Vagina (tissue), 2 donors: ENCODE measurements at places on chromosomes 1 and 21.

DNA sequence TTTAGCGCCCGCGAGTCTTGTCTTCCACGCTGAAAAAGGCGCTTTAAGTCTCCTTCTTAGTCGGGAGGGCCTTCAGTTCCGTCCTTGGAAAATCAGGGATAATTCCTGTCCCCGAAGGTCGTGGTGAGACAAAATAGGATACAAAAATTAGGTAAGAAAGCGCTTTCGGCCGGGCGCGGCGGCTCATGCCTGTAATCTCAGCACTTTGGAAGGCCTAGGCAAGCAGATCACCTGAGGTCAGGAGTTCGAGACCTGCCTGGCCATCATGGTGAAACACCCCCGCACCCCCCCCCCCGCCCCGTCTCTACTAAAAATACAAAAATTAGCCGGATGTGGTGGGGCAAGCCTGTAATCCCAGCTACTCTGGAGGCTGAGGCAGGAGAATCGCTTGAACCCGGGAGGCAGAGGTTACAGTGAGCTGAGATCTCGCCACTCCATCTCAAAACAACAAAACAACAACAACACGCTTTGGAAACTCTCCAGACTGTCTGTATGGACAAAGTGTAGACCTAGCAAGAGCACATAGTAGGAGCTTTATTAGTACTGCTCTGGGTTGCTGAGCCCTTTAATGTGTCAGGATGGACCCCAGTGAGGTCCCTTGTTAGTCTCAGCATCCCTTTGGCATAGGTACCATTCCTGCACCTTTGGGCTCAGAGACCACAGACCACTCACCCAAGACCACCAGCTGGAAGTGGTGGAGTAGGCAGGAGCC is 790 bp upstream of the TMEM54 start:
- DNase-seq = no peak

- DNase-seq = no peak
Measured at GRCh38 chr1:85577419-85578320, 2.9 kb upstream of the CCN1 start.

- no peak for DNase-seq
Measured at GRCh38 chr1:206921772-206922265, at the start of gene FCMR. Gene FCMR, minus strand, starts transcription at chr1:206921941. Its CDS starts 87 bp downstream, at chr1:206921854.

- no peak for DNase-seq
Measured at GRCh38 chr1:198622001-198622400, 16.8 kb upstream of the PTPRC start.

GRCh38 chr1:47753808-47754207 is 243.4 kb downstream of the TRABD2B start:
- no peak for DNase-seq

GRCh38 chr1:54323921-54324250 is 82.3 kb downstream of the SSBP3 start:
- no peak for DNase-seq

DNA sequence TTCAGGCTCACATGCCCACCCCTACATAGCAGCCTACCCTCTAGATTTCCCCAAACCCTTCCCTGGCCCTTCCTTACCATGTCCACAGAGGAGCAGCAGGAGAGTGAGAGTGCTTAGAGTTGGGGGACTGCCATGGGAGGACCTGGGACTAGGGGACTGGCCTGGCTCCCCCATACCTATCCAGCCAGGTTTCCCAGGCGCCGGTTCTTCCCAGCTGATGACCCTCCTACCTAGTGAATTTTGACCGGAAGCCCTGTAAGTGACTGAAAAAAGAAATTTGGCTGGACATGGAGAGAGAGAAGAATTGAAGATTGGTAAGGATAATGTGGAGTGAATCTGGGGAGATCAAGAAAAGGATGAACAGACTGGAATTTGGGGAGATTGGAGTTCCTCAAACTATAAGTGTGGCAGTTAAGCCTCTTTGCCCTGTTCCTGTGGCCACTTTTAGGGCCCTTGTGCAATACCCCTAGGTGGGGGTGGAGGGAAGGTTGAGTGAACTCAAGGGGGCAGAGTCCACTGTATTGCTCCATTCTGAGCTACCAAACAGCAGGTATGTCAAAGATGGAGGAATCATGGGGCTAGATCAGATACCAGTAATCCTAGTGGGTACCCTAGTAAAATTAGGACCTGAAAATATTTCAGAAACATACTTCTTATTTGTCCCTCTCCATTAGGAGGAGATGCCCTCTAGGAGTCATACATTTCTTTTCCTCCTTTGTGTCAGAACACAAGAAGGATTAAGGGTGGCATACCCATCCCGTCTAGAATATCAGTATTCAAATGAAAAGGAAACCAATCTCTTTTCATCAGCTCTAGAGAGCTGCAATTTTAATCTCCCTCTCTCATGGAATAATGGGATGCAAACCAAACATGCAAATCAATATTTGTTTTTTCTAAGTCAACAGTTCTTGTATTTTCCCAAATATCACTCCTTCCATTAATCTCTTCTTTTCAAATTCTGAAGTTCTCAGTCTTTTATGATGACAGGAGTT is 1.2 kb downstream of the HJV start:
- no peak for DNase-seq

- no peak for DNase-seq
Measured at GRCh38 chr1:30034105-30034626, 689.2 kb downstream of the MATN1 start.

GRCh38 chr1:233738396-233738795 is 124.5 kb downstream of the KCNK1 start:
- DNase-seq = no peak

DNA sequence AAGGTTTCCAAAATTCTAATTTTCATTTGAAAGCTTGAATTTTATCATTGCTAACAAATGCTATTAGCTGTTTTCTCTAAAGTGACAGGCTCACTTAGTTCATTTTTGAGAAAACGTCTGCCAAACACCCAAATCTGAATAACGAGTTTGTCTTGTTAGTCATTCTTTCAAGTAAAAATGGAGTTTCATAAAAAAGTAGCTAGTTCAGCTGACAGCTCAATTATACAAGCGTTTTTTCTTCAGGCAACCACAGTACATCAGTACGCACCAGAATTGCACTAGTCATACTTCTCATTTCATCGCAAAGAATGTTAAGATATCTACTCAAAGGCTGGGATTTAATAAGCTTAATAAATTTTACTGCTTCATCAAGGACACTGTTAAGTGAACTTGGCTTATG is 72.3 kb upstream of the SLFNL1 start:
- no peak for DNase-seq

DNA sequence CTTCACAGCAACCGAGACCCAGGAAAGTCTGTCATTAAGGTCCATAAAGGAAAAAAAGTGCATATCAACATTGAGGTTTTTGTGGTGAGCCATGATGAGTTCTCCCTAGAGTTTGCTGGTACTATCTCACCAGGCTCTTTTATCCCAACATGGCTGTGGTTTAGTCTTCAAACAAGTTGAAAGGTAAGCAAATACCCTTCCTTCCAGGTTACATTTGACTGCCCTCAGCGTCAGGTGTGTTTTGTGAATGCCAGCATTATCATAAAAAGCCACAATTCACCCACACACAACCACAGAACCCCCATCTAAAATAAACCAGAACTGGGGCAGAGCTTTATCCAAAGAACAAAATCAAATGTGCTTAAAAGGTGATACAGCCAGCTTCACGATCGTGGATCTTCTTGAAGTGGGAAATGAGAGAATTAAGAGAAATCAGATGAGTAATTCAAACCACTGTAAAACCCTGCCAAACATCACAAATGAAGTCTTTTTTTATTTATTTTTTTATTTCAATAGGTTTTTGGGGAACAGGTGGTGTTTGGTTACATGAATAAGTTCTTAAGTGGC is 64.7 kb downstream of the SETD4 start:
- DNase-seq = no peak

GRCh38 chr21:35559829-35560225 is 500.5 kb downstream of the SETD4 start:
- no peak for DNase-seq

DNA sequence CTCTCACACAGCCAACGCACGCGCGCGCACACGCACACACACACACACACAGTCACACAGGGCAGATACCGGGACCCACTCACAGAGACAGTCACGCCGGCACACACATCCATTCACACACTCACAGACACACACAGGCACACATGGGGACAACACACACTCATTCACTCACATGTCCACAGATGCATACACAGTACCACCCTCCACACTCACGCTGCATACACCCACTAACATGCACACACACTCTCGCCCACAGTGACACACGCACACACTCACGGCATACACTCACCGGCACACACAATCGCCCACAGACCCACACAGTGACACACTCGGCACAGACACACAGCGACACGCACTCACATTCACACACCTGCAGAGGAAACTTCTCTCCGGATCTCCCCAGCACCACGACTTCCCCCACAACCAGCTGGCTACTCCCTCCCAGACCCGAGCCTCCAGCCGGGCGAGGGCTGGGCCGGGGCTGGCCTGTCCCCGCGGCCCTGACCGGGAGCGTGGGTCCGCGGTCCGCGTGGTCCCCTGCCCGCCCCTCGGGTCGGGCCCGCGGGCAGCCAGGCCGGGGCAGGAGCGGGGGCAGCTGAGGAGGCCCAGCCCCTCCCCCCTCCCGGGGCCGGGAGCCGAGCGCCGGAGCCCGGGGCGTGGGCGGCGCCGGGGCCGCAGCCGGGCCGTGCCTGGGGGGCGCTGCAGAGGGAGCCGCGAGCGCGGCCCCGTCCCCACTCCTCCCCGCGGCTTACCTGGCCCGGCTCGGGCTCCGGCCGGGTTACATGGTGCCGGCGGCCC is 552 bp downstream of the DLGAP3 start:
- peak; percentile 32 for DNase-seq

DNA sequence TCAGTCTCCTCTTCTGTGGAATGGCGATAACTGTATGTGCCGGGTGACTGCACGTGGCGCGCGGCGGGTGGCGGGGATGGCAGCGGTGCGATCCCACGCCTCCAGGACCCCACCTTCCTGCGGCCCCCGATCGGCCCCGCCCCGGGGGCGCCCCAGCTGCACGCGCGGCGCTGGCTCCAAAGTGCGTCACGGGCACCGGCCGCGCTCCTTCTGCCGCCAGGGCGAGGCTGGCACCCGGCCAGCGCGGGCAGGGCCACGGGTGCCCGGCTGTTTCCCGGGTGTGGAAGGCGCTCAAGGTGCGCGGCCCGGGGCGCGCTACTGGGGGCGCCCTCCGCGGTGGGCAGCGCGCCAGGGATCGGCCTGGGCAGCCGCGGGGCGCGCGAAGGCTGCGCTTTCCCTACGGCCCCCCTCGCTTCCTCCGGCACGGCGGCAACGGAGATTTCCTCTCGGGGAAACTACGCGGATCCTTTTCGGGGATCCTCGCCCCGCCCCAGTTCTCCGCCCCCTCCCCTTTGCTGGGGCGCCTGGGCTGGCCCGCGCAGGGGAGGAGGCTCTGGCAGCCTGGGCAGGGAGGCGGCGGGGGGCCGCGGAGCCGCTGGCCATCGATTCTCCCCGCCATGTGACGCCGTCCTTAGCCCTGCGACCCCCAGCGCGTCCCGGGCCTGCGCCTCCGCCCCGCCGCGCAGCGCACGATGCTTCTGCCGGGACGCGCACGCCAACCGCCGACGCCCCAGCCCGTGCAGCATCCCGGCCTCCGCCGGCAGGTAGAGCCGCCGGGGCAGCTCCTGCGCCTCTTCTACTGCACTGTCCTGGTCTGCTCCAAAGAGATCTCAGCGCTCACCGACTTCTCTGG is at the start of gene EVA1C:
EVA1C (plus strand) TSS at position 545 of the 853 bp plus-strand sequence; CDS start at position 693, 148 bp downstream.
- DNase-seq = no peak

GRCh38 chr1:116208136-116208535 is 96.9 kb downstream of the MAB21L3 start:
- DNase-seq = no peak

DNA sequence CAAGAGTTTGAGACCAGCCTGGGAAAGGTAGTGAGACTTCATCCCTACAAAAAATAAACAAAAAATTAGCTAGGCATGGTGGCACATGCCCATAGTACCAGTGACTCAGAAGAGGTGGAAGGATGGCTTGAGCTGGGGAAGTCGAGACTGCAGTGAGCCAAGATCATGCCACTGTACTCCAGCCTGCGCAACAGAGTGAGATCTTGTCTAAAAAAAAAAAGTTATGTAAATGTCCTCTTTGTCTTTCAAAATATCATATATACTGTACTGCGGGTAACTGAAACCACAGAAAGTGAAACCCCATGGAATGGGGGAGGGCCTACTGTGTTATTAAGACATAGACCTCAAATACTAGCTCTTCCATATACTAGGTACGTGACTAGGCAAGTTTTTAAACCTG is 20.8 kb downstream of the ACADM start:
- DNase-seq = no peak

GRCh38 chr21:28867401-28867800 is 125.3 kb downstream of the LTN1 start:
- no peak for DNase-seq

DNA sequence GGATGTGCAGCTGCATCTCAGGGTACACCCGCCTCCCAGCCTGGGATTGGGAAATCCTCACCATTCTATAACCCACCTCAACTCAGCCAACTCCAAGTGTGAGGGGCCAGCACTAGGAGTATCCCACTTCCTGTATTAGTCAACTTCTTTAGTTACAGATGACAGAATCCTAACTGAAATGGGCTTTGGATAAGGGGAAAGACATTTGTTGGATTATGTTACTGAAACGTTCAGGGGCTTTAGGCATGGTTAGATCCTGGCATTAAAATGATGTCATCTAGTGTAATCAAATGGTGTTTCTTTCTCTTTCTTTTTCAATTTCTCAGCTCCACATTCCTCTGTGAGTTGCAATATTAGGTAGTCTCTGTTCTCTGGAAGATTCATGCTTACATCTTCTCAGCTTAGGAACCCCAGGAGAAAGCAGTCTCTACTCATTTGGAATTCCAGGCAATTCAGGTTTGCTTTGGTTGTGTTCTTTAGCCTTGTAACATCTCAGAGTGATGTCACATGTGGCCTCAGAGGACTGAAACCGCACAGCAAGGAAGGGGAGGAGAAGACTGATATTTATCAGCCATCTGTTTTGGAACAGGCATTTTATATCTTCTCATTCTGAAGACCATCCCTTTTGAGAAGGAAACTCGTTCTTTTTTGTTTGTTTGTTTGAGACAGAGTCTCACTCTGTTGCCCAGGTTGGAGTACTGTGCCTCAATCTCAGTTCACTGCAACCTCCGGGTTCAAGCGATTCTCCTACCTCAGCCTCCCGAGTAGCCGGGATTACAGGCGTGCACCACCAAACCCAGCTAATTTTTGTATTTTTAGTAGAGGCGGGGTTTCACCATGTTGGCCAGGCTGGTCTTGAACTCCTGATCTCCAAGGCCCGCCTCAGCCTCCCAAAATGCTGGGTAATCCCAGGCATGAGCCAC is 18.9 kb upstream of the TMEM54 start:
- DNase-seq = no peak

- no peak for DNase-seq
Measured at GRCh38 chr1:4150262-4150661, 250.2 kb upstream of the C1orf174 start.

DNA sequence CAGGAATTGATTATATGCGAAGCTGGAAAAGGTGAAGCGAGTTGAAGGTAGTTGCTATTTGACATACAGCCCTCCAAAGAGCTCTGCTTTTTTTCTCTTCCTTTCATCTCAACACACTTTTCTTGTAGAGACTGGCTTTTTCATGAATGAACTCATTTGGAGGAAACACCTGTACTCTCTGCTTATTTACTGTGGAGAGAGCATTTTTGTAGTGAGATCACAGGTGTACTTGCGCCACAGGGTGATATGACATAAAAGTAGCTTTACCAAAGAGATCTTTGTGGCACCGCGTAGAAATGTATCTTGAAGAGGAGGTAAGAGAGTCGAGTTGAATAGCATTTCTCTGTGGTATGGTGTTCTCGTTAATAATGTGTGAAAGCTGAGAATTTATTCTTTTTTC is 187.6 kb downstream of the VPS13D start:
- DNase-seq = no peak
